ENCODE measurements at places on chromosomes 6 and 20.

GRCh38 chr20:37234254-37234581 lies 27.4 kb downstream of the GHRH start:
- no peak for DNase-seq

DNA sequence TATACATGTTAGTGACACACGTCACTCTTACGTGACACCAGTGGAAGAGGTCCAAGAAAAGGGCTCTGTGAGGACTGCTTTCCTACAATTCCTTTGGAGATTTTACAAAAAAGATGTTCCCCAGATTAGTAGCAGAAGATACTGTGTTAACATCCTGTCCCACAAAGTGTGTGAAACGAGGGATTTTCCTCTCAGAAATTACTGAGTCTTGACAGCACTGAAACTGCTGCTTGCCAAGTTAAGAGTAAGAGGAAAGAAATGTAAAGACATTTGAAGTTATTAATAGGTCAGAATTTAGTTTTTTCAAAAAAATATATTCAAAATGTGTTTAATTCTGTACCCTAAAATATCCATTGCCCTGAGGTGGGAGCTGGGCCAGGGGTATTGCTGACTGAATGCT lies 58.8 kb upstream of the MAP7 start:
- DNase-seq: no peak

DNA sequence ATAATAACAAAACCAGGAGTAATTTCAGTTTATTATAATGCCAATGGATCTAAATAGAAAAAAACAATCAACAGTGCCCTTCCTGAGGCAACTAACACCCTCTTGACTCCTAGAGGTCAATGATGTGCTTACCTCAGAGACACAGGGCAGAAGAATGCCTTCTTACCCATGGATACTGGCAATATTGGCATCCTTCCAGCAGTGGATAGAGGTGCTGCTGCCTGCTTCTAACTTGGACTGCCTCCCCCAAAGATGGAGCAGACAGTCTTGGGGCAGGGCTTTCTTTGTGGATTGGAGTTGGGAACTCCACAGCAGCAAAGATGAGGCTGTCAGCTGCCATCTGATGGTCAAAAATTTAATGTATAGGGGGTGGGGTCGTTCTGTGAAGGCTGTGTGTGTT lies 78.7 kb downstream of the AK9 start:
- DNase-seq: no peak

DNA sequence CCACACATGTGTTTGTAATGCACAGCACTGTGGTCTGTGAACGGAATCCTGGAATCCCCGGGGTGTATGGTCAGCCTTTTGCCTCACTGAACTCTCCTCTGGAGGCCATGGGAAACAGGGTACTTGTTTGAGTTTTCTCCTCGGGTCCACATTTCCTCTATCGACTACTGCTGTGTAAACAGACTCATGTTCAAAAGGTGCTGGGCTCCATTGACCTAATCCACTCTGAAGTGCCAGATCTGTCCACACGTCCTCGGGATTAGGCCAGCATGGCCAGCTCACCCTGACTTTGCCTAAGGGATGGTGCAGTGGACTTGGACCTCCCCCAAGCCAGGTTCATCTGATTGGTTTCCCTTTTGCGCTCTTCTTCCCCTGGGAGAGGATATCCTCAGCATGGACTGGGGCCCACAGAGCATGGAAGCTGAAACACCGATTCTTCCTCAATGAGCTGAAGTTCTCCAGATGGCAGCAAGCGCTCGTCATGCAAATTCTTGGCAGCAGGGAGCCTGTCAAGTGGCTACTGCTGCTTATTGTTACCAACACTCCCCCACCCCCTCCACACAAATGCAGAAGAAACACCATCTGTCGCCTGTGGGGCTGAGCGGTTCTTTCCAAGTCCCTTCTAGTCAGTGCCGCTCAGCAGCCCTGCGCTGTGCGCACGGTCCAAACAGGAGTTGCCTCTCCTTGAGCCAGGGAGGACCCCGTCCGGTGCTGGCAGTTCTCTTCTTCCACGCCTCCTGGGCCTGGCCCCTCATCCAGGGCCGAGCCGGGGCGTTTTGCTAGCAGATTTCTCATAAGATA lies 292.6 kb upstream of the MARCKS start:
- peak; percentile 0 for DNase-seq

DNA sequence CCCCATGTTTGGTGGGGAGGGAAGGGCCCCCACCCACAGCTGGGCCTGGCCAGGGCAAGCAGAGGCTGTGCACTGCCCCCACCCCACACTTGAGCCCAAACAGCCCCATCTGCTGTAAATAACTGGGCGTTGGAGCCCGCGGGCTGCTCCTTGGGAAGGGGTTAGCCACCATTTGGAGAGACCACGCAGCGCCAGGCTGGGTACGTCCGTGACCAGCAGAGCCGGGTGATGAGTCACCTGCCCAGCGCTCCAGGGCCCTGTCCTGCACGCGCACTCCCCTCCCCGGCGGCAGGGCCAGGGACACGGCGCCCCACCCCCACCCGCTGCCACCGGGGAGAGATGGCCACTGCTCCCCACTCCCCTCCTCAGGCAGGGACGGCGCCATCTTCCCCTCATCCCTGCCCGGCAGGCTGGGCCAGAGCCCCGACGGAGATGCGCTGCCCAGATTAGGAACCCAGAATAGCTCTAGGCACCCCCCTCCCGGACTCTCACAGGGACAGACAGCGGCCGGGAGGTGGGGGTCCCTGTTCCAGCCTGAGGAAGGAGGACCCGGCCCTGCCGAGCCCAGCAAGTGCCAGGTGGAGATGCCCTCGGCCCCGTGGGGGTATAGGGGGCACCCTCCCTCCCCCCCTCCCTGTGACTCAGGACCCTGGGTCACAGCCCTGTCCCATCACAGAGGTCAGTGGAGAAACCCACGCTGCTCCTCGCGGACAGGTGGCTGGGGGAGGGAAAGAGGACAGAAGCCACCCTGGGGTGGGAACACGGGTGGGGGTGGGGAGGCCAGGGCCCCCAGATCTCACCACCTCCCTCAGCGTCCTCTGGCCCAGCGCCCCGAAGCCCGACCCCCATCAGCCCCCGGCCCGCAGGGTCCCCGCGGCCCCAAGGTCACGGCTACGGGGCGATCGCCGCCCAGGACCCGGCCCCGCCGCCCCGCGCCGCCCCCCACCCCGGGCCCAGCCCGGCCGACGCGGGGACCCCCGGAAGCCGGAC lies 642 bp downstream of the EEF1A2 start:
- no peak for DNase-seq
